ENCODE measurements at places on chromosomes 7 and 10.

DNA sequence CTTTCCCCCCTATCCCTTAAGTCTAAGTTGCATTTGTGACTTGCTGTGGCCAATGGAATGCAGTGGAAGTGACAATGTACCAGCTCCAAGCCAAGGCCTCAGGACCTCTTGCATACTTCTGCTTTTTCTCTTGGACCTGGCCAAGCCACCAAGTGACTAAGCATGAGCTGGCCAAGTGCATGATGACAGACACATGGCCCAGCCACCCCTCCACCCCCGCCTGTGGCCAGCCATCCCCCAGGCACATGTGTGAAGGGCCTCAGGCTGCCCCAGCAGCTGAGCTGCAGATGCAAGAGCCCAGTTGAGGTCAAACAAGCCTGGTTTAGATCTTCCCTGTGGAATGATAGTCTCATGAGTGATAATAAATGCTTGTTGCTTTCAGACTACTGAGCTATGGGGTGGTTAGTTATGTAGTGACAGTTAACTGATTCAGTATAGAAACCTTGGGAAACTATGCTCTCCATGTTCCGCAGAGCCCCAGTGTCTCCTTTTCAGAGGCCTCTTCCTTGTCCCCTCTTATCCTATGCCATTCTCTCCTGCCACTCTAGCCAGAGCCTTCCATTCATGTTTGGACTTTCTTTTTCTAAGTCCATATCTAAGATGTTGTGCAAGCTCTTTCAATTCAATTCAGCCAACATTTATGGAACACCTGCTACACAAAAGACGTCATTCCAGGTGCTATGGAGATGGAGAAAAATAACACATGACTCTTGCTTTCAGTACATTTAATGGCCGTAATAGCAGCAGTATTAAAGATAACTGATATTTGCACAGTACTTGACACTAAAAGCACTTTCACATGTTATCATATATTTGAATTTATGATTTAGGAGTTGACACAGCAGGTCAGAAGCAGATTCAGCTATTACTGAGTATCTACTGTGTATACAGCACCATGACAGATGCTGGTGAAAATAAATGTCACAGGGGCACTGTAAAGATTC lies 55.5 kb upstream of the LOXL4 start:
- DNase-seq, result peak; percentile 94

DNA sequence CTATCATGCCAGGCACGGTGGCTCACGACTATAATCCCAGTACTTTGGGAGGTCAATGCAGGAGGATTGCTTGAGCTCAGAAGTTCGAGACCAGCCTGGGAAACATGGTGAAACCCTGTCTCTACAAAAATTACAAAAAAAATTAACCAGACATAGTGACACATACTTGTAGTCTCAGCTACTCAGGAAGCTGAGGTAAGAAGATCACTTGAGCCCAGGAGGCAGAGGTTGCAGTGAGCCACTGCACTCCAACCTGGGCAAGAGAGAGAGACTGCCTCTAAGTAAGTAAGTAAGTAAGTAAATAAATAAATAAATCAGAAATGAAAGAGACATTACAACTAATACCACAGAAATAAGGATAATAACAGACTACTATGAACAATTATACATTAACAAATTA lies 36.2 kb downstream of the PDLIM1 start:
- DNase-seq, result peak; percentile 41

- no peak for DNase-seq
These were observed 41.2 kb upstream of the SDK1 start for GRCh38 chr7:3259711-3260400.

DNA sequence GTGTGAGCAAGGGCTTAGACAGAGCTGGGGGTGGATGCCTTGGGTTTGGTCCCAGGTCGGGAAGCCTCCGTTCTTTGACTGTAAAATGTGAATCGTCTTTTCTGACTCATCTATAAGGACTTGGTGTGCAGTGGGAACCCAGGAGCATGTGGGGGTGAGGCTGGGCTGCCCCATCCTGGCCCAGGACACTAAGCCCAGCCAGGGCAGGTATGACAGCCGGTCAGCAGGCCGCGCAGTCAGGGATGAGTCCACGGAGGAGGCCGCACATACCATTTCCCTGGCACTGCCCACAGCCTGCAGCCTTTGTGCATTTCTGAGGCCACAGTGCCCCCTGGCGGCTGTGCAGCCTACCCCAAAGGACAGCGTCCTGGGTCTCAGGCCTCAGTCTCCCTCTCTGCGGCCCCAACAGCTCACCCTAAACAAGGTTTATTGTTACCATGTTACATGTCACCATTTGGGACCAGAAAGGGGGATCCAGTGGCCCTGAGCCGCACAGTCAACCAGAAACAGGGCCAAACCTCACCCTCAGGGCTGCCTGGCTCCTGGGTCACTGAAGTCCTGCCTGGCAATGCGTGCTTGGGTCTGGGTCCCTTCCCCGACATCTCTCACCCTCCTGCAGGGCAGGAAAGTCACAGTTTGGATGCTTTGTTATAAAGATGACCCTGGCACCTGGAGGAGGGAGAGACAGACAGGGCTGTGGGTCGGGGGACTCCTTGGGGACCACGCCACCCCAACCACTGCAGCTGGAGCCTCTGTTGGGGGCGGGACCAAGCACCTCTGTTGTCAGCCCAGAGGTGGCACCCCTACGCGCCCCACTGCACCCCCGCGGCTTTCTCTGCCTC lies 14.4 kb upstream of the SH2B2 start:
- DNase-seq, result peak; percentile 80

Measured in ELR (cell line).